DMS79 (cell line): ENCODE measurements at places on chromosomes 3 and 15.
A peak's percentile ranks its signal among the peaks of the same experiment; 100 is the strongest.

DNA sequence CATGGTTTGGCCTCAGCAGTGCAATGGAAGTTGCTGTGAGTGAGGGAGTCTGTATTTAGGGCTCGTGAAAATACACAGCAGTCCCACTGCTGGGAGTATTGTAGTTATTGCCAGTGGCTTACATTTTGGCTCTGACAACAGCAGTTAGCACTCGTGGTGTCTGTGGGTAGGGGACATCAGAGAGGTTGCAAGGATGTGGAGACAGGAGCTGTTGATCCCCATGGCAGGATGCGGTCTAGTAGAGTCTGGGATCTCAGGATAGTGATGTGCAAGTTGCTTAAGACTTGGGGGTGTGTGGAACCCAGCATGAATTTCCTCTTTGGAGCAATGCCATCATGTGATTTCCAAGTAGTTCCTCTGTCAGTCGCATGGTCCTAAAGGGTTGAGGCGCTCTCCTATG lies 59.9 kb downstream of the GALK2 start:
- DNase-seq, result no peak

DNA sequence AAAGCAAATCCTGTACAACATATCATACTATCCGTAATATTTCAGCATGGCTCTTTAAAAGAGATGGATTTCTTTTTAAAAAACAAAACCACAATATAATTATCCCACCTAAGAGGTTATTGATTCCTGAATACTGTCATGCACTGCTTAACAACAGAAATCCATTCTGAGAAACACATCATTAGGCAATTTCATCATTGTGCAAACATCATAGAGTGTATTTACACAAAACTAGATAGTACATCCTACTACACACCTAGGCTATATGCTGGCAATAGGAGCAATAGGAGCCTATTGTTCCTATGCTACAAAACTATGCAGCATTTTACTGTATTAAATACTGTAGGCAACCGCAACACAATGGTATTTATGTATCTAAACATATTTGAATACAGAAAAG lies 242.0 kb downstream of the NEK10 start:
- peak; percentile 7 for DNase-seq

GRCh38 chr3:72413228-72413627 lies 435.0 kb downstream of the SHQ1 start:
- no peak for DNase-seq

GRCh38 chr3:149716984-149717383 lies 35.3 kb downstream of the COMMD2 start:
- no peak for DNase-seq

- DNase-seq, result peak; percentile 66
Observed at GRCh38 chr15:64387562-64388168, at the start of gene TRIP4. Gene TRIP4, plus strand, starts transcription at chr15:64387836. Its CDS starts 28 bp downstream, at chr15:64387864.

- no peak for DNase-seq
Observed at GRCh38 chr15:29090617-29091466, 178.8 kb downstream of the NSMCE3 start.

DNA sequence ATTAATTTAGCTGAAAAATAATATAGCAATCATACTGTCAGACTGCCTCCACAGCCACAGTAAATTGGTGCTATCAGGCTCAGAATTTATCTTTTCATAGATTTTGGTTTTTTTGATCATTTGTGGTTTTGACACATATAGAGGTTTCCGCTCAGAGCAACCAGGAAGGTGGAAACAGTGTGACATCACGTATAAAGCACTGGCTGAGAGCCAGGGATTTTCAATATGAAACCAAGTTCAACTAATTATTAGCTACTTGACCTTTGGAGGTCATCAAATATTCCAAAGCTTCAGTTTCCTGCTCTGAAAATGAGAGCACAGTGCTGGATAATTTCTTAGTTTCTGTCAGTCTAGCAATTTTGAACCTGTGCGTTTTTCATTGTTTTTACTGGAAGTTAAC lies 433.8 kb upstream of the SUCLG2 start:
- DNase-seq, result no peak

DNA sequence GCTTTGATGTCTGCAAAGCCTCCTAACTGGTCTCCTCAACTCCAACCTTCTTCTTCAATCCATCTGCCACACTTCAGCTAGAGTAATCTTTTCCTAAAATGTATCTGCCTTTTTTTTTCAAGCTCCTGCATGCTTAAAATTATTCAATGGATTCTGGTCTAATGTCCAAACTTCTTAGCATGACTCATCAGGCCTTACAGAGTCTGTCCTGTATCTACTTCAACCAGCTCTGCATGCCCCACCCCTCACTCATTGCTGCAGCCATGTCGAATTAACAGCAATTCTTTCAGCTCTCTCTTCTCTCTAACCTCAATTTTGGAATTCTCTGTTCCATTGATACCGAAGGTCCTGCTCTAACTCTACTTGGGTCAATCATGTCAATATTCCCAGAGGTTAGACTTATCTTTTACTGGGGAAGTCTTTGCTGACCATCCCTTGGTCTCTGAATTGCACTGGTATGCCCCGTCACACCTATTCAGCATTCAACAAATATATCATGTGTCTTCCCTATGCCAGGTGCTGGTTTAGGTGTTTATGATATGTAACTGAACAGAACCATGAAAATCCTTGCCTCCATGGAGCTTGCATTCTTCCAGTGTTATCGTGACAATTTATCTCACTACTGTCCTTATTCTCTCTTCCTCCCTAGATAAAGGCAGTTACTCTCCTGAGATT lies 88.5 kb upstream of the NANOGP8 start:
- DNase-seq, result no peak

GRCh38 chr15:27237319-27237939 lies 266.4 kb downstream of the GABRG3 start:
- no peak for DNase-seq

DNA sequence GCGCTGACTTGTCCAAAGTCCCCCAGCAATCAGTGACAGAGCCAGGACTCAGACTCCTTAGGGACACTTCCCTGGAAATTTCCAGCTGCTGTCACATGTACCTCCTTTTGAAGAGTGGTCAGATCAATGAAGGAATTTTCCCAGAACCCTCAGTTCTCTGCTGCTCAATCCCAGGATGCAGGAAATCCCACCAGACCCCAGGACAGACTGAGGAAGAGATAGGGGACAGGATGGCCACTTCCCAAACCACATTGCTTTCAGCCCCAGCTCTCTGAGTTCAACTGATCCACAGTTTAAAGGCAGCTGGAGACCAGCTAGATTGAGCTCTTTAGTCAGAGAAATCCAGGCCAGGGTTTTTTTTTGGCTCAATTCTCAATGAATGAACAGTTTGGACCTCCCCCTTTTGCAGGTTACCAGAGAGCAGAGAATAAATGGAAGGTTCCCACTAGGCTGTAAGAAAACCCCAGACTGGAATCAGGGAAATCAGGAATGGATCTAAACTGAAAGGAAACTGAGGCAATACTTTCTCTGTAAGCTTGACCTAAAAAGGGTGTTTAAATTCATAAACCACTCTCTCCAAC lies 1.5 kb downstream of the CYP1A1 start:
- peak; percentile 10 for DNase-seq

DNA sequence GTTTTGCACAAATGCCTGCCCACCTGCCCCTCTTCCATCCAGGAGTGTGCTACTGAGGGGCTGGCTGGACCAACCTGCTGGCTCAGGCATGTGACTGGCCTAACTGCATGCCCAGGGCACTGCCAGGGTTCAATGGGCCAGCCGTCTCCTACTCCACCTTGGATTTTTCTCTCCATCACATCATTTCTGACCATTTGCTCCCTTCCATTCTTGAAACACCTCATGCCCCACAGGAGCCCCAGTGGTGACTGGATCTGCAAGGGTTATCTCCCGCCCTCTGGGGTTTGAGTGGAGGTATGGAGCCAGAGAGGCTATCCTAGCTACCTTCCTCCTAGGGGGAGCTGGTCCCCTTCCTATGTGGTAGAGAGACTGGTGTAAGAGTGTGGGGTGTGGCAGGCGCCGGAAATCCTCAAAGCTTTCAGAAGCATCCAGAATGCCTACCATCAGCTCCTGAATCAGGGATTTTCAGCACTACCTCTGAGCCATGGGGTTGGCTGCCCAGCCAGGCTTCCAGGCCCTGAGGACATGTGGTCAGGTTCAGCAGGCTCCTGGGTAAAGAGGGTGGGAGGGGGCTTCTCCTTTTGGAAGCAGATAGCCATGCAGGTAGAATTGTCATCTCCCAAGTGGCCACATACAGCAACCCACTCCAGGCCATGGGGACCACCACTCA lies 2.9 kb upstream of the MANF start:
- DNase-seq, result no peak

GRCh38 chr3:150742679-150743078 lies 20.3 kb downstream of the SIAH2 start:
- no peak for DNase-seq

DNA sequence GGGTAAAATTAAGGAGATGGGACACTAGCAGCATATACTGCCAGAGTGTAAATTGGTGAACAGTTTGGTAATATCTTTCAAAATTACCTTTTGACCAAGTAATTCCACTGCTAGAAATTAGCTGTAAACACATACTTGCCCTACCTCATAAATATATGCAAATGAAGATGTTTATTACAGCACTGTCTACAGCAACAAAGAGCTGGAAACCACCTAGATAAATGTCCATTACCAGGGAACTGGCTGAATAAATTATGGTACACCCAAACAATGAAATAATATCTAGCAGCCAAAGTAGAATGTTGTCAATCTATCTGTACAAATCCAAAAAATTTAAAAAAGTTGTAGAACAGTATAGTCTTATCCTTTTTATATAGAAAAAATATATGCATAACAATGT lies 105.9 kb upstream of the FAM3D start:
- DNase-seq, result no peak

GRCh38 chr15:27956285-27956684 lies 142.8 kb downstream of the OCA2 start:
- DNase-seq, result no peak

GRCh38 chr15:39920510-39921273 lies 626 bp upstream of the GPR176 start:
- DNase-seq, result no peak

DNA sequence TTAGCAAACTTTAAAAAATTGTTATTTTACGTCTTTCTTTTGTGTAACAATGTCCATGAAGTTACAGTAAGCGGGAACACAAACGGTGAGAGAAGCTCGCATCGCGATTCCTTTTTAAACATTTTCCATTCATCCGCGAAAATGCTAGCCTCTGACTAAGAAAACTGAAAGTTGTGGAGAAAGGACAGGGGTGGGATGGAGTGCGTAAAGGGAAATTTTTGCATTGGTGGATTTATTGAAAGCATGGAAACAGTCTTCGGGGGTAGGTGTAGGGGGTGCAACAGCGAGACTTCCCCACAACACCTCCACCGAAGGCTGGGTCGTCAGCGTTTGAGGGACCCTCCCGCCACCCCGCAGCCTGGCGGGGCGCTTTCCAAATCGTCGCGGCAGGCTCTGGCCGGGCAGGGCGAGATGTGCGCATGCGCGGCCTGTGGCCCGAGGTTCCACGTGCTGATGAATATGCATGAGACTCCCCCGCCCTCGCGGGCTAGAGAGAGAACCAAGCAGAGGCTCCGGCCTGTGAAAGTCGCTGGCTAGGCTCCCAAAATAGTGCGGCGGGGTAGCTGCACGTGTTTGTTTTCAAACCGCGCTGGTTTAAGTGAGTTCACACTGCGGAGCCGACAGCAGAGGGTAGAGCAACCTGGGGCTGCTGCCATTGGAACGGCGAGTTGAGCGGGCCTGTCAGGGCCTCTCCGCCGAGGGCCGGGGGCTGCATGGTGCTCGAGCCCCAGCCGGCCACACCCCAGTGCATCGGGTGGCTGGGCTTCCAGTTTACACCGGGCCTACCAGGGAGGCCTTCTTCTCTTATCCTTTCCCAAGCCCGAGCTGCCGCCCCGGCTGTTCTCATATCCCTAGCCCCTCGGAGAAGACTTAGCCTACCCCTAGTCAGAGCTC lies 9.9 kb downstream of the ZIC1 start:
- DNase-seq, result peak; percentile 11

DNA sequence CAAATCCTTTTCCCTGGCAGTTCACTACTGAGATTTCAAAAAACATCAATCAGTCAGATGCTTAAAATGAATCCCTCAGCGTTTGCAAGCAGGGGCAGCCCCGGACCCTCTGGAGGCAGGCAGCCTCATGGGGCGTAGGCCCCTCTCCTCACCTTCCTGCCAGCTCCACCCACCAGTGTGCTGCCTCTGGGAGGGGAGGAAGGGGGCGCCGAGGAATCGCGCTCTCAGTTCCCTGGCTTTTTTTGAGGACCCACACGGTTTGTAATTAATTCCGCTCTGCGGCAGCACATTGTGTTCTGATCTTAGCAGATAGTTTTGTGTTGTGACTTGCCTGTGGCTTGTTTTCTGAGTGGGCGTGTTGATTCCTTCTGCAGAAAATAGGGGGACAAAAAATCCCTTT lies 159.9 kb downstream of the KLF13 start:
- DNase-seq, result no peak

DNA sequence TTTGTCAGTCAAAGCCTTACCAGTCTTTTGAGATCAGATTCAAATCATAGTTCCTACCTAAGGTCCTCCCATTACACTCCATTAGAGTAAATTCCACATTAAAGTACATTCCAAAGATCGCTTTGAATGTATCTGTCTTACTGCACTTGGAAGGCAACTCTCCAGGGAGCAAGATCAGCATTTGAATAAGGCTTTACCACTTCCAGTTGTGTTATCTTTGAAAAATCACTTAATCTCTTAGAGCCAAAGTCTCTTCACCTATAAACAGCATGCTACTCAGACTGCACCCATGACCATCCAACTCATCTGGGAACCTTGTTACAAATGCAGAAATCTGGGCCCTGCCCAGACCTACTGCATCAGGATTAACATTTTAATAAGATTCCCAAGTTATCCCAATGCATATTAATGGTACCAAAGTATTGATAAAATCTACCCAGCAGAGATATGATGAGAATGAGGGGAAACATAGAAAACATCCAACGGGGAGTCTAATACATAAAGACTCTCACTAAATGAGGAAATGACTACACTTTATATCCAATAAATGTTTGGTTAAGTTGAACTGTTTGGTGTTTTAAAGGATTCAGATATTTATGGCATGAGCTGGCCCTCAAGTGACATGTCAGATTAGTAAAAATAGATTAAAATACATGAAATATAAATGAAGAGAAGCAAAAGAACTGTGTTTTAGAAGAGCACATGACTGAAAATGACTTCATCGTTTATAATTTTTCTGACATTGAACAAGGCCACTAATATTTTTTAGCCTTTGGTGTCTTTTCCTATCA lies 75.9 kb downstream of the TNIK start:
- DNase-seq, result no peak

- no peak for DNase-seq
Observed at GRCh38 chr15:74389241-74390048, 22.0 kb upstream of the CYP11A1 start.

DNA sequence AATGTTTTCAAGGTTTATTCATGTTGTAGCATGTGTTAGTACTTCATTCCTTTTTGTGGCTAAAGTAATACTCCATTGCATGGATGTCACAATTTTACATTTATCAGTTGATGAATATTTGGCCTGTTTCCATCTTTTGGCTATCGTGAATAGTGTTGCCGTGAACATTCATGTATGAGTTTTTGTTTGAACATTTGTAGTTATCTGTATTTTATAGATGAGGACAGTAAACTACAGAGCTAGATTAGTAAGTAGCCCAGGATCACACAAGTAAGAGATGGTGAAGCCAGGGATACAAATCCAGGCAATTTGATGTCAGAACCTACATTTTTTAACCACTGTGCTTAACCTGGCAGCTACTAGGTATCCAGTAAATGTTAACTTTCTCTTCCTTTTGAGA lies 63.2 kb downstream of the ASTE1 start:
- DNase-seq, result no peak
